Vagina (tissue), 2 donors: ENCODE measurements at places on chromosomes 11 and 22.
A peak's percentile ranks its signal among the peaks of the same experiment; 100 is the strongest.

- no peak for DNase-seq
Observed at GRCh38 chr11:76753950-76754349, 29.2 kb upstream of the TSKU start.

- DNase-seq, result peak; percentile 77
Observed at GRCh38 chr11:31795706-31796498, 15.2 kb downstream of the PAX6 start.

DNA sequence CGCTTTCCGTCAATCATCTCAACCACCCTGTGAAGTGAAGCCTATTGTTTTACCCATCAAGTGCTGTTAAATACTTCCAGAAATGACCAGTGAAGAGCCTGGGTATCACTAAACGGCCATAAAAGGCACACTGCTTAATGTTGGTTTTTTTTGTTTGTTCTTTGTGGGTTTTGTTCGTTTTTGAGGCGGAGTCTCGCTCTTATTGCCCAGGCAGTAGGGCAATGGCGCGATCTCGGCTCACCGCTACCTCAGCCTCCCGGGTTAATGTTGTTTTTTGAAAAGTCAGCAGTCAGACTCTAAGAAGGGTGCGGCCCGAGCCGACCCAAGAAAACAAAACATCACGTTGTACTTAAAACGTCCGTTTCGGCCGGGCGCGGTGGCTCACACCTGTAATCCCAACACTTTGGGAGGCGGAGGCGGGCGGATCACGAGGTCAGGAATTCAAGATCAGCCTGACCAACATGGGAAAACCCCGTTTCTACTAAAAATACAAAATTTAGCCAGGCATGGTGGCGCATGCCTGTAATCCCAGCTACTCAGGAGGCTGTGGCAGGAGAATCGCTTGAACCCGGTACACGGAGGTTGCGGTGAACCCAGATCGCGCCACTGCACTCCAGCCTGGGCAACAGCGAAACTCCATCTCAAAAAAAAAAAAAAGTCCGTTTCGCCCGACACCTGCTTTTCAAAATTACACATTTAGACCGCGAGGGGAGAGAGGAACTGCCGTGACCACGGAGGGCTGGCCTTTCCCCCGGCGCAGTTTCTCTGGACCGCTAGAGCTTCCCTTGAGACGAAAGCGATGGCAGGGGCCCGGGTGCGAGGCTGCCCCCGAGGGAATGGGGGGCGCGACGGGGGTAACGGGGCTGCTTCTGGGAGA lies 714 bp downstream of the CD59 start:
- DNase-seq, result no peak

GRCh38 chr11:126393143-126393542 lies 37.7 kb downstream of the ST3GAL4 start:
- DNase-seq, result no peak

GRCh38 chr11:111718436-111718835 lies 47.8 kb downstream of the PPP2R1B start:
- no peak for DNase-seq

GRCh38 chr11:33211580-33211979 lies 45.6 kb upstream of the HIPK3 start:
- no peak for DNase-seq

GRCh38 chr22:42533638-42533977 lies 14.0 kb upstream of the RRP7A start:
- no peak for DNase-seq

DNA sequence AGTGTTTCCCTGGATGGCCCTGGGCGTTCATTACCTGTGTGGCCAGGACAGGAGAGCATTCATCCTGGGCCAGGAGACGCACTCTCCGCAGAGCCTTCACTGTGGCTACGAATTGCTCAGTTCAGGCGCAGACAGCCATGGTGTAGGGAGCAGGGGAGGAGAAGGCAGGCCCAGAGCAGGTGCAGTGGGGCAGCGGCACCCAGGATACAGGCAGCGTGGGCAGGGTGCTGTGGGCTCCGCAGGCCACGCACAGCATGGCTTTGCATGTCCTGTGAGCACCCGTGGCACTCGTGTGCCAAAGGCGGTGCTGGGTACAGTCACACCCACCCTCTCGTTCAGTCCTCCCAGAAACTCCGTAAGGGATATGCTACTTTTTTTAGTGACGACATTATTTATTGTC lies 124.2 kb upstream of the B3GAT1 start:
- DNase-seq, result no peak

DNA sequence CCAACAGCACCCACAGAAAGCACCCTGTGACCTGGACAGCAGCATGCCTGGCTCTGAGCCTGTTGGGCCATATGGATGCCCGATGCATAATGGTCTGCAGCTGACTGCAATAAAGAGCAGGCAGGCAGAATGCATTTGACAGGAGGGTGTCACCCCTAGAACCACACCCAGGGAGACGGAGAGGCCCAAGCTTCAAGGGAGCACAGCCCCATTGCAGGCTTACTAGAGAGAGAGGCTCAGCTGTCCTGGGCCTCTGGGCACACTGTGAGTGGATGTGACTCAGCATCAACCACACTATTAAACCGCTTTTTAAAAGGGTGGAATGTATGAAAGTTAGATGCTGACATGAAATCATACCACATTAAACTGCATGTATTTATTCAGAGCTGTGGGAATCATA lies 365.3 kb downstream of the CTTN start:
- DNase-seq, result no peak

DNA sequence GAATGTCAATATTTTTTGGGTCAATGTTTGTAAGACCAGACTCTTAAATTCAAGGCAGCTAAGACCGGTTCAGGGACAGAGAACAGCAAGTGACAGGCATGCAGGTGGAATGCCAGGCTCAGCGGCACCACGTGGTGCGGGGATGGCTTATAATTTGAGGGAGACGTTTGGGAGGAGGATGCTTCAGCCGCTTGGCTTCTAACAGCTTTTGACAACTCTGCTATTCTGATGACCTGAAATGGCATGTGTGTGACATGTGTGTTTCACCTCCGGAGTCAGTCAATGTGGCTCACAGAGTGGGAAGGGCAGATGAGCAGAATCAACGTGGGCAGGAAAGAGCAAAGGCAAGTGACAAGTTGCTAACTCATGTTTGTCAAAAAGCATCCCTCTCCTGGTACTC lies 228.3 kb downstream of the KIRREL3 start:
- DNase-seq, result no peak

GRCh38 chr11:134585666-134586610 lies 173.9 kb upstream of the B3GAT1 start:
- DNase-seq, result peak; percentile 79

- no peak for DNase-seq
Observed at GRCh38 chr11:10041748-10042446, 252.1 kb downstream of the SBF2 start.

DNA sequence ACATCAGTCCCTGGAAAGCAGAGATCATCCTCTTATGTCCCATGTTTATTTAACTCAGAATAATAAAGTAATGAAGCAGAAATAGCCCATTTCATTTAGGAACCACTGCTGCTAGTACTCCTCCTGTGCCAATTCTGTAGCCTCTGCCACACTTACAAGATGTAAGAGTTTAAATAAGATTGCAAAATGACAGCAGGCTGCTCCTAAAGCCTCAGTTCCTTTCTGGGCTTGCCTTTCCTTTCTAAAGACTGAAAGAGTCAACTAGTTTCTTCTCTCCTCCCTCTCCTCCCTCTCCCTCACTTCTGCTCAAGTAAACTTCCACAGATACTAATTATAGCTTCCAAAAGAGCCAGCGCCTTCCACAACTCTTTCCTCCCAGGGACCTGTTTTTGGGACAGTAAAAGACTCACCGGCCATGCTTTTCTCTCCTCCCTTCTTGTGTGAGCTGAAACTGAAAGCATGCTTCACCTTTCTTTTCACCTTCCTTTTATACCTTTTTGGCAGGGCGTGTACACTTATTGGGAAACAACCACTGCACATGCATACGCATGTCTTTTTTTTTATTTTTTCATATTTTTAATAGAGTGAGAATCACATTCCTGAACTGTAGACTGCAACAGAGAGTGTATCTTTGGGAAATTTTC lies 26.1 kb upstream of the CARD16 start:
- DNase-seq, result no peak

- no peak for DNase-seq
Observed at GRCh38 chr11:15826826-15827225, 529.5 kb downstream of the SOX6 start.

DNA sequence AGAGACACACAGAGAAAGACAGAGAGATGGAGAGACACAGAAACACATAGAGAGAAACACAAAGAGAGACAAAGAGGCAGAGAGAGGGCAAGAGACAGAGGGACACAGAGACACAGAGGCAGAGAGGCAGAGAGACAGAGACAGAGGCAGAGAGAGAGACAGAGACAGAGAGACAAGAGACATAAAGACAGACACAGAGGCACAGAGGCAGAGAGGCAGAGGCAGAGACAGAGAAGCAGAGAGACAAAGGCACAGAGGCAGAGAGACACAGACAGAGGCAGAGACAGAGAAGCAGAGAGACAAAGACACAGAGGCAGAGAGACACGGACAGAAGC lies 6.3 kb downstream of the TNNI2 start:
- DNase-seq, result no peak
